ENCODE measurements at places on chromosomes 11 and 22.

DNA sequence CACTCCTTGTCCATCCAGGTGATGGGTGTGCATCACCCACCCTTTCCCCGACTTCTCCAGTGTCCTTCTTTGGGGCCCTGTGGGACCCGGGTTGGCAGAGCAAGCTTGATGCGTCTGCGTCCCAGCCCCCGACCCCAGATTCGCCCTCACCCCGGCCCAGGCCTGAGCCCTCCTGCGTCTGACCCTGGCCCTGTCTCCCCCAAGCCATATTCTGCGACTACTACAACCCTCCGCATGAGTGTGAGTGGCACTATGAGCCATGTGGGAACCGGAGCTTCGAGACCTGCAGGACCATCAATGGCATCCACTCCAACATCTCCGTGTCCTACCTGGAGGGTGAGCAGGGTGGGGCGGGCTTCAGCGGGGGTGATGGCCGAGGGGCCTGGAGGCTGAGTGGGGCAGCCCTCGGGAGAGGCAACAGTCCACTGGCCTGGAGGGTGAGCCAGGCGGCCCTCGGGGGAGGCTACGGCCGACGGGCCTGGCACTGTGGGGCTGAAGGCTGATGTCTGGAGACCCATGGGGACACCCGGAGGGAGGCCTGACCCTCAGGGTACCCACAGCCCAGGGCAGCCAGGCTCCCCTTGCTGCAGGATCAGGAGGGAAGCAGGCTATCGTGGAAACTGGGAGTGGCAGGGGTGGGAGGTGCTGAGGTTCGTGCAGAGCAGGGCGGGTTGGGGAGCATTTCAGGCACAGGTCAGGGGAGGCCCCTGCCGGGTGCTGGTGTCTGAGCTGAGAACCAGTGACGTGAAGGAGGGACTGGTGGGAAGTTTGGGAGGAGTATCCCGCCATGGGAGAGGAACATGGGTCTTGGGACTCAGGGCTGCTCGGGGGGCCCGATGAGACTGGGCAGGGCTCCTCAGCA, 15.3 kb downstream of the MUC2 start:
- no peak for DNase-seq

DNA sequence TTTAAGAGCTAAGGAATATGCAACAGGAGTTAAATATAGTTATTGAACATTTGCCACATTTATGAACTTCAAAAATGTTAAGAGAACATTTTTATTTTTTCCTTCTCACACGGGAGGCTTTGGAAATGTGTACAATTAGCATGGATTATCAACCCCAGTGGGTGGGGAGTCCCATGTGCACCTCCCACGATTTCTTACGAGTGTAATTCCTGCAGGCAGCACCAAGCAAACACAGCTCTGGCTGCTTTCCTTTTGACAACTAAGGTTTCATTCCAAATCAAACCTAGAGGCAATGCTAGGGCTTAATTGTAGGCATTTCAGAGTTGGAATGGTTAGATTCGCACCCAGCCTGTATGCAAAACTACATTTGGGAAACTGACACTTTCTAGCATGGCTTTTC, 460.9 kb downstream of the METTL15 start:
- DNase-seq: no peak

DNA sequence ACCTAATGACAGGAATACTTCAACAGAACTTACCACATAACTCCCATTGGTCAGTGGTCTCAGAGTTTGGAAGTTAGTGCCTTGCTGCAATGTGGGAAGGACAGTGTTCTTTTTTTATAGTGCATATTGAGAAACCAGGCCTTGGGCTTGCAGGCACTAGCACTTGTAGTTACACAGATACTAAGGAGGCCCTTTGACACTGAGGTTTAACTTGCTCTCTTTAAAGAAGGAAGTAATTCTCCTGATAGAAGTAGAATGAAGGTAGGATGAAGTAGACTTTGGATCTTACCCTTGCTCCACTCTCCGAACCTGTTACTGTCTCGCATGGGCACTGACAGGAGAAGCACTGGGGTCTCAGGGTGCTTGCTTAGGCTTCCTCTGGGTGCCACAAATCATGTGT, 31.0 kb upstream of the ST14 start:
- DNase-seq: no peak

GRCh38 chr22:23822101-23822671, 16.6 kb downstream of the DERL3 start:
- DNase-seq: no peak

- no peak for DNase-seq
Measured at GRCh38 chr11:22807855-22808570, 21.6 kb downstream of the SVIP start.

DNA sequence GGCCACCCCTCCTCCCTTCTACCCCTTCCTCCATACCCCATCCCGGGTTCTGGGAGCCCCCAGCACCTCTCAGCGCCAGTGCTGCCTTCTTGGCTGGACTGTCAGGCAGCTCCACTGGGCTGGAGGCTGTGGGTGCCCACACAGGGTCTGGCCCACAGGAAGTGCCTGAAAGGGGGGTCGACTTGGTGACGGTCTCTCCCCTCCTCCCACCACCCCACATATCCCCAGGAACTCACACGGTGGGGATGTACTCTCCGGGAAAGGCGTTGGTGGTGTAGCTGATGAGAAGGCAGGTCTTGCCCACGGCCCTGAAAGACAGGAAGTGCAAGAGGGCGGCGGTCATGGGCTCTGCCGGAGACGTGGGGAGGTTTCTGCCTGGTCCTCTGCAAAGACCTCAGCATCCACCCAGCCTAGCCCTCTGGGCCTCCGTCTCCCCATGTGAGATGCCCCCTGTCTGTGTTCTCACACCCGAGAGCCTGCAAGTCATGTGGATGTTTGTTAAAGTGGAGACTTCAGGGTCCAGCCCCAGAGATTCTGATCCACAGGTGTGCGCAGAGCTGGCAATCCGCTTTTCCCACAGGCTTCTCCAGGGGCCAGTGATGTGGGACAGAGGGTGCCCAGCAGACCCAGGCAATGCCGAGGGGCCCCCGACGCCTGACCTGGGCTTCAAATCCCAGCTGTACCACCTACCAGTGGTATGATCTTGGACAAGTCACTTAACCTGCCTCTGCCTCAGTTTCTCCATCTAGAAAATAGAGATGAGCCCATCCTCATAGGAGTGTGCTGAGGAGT, 2.5 kb downstream of the RAC2 start:
- DNase-seq: peak; percentile 38

GRCh38 chr11:69126286-69126685, 29.4 kb upstream of the SMIM38 start:
- no peak for DNase-seq

DNA sequence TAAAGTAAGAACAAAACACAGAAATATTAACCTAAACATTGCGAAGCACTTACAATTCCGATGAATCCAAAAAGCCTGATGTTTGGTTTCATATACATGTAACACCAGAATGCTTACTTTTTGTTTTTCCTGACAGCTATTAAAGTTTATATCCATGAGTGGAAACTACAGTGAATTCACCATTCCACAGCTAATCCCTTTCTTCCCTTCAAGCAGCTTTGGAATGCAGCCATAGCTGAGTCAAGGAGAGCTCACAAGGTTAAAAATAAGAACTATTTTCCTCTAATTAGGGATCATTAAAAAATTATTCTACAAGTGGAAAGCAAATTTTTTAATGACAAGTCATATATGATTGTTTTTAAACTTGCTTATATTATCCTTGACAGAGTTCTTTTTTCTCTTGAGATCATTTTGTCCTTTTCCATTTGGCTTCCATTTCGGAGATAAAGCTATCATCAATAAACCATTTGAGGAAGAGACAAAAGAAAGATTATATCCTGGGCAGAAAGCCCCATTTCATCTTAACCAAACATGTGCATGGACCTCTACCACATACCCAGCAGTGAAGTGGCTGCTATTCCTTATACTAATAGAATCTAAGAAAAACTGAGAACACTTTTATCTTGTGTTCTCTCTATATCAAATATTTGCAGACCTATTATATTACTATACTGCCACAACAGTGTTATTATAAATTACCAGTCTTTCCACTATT, 19.7 kb upstream of the FIBIN start:
- no peak for DNase-seq

DNA sequence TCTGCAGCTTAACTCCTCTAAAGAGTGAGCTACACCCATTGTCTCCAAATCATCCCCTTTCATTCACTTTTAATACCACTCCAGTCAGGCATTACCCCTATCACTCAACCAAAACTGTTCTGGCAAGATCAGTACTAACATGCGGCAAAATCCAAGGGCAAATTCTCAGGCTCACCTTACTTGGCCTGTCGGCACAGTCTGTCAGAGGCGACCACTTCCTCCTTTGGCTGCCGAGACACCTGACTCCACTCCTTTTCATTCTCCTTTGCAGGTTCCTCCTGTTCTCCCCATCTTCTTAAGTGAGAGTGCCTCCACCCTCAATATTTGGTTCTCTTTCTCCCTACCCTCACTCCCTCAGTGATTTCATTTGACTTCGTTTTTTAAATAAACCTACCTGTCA, 4.2 kb downstream of the C11orf91 start:
- no peak for DNase-seq

- no peak for DNase-seq
Measured at GRCh38 chr11:91093141-91093540, 870.3 kb upstream of the CHORDC1 start.

GRCh38 chr11:61957021-61957770, 7.0 kb downstream of the BEST1 start:
- DNase-seq: no peak

DNA sequence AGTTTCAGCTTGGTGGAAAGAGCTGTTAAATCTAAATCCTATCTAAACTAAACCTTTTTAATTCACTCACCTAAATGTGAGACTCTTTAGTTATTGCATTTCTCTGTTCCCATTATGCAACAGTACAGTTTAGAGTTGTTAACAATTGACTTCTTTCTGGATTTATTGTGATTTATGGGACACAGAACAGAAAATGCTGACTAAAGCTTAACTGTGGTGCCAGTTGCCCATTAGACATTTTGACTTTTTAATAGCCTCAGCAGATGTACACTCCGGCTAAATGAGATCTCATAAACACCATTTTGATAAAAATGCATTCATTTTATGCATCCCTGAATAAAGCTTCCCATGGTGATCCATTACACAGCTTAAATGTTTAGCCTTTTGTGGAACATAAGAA, 356.6 kb downstream of the CASP12 start:
- no peak for DNase-seq

- DNase-seq: no peak
Measured at GRCh38 chr11:118441770-118442275, 5.5 kb downstream of the KMT2A start.

DNA sequence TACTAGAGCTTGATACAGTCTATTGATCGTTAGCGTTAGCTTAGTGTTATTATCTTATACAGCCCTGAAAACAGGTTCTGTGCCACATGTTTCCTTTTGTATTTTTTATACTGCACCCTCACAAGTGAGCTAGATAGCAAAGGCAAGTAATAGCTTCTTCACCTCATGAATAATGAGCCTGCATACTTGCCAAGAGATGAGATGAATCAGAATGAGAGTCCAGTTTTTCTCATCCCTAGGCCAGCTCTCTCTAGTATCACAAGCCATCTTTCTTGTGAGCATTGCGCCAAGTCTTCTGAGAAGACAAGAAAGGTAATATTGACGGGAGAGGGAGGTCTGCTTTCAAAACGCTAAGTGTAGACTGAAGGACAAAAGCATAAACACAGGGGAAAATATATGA, 8.7 kb upstream of the CARD18 start:
- no peak for DNase-seq

GRCh38 chr11:126403022-126403581, 47.6 kb downstream of the ST3GAL4 start:
- peak; percentile 94 for DNase-seq

- DNase-seq: no peak
Measured at GRCh38 chr11:41720761-41721160, 261.3 kb upstream of the LRRC4C start.

DNA sequence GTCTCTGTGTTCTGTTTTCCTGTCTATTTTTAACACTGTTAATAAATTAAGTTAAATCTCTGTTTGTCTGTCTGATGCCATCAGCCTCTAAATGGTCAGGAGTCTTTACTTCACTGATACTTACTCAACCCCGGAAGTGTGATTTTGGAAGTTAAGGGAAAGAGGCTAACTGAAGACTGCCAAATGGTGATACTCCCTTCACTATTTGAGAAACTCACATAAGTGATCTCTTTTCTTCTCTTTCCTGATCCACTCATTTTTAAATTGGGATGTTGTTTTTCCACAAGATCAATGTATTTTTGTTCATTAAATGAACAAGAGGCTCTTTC, 389 bp upstream of the CASP12 start:
- no peak for DNase-seq

DNA sequence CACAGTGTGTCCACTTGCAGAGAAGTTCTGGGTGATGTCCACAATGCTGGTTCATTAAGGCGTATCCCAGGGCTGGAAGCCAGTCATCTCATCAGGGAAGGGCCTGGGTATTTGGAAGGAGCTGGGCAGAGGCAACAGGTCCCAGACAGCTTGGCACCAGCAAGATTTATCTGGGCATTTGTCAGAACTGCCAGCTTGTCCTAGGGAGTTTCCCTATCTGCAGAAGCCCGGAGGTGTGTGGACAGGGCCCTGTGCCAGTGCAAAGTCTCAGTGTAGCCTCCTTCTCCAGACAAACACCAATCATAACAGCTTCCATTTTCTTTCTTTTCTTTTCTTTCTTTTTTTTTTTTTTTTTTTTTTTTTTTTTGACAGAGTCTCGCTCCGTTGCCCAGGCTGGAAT, 125.3 kb upstream of the TIMP3 start:
- no peak for DNase-seq

- DNase-seq: no peak
Measured at GRCh38 chr11:19445771-19446170, 205.0 kb upstream of the E2F8 start.

- no peak for DNase-seq
Measured at GRCh38 chr11:120931057-120931779, 92.7 kb upstream of the TBCEL start.

DNA sequence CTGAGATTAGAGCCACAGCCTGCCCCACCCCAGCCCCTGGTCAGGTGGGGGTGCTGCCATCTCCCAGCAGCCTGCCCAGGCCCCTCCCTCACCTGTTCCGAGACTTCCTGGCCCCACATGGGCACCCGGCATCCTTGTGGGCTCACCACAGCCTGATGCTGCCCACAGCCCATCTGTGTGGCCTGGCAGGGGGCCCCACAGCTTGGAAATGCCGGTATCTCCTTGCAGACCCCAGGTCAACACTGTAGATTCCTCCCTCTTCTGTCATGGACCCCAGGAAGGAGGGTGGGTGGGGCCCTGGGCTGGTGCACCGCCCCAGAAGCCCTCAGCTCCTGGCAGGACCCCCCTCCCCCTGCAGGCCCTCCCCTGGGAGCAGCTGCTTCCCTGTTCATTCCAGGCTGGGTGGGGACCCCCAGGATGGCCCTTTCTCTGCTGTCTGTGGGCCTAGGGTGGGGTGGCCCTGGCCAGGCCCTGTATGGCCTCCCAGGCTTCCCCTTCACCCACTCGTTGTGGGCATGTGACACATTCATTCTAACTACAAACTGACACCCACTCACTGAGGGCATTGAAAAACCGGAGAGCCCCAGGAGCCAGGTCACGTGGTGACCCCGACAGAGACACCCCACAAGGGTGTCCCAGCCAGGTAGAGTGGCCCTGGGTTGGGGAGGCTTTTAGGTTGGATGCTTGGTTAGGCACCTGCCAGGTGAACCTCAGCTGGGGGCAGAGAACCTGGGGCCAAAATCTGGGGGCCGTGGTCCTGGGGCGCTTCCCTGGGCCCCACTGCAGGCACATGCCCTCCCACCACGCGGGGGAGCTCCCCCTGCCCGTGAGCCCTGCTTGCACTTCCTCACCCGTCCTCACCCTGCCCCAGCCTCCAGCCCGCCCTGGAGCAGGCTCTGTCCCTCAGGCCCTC, 44.1 kb upstream of the CCDC188 start:
- DNase-seq: no peak

- no peak for DNase-seq
Measured at GRCh38 chr22:38981005-38981991, 849 bp upstream of the APOBEC3B start.

- no peak for DNase-seq
Measured at GRCh38 chr11:73752216-73752867, 8.5 kb downstream of the RAB6A start.

GRCh38 chr11:72301486-72301885, 57.5 kb upstream of the PHOX2A start:
- DNase-seq: no peak
